ENCODE measurements at places on chromosomes 7 and 10.
A peak's percentile ranks its signal among the peaks of the same experiment; 100 is the strongest.

DNA sequence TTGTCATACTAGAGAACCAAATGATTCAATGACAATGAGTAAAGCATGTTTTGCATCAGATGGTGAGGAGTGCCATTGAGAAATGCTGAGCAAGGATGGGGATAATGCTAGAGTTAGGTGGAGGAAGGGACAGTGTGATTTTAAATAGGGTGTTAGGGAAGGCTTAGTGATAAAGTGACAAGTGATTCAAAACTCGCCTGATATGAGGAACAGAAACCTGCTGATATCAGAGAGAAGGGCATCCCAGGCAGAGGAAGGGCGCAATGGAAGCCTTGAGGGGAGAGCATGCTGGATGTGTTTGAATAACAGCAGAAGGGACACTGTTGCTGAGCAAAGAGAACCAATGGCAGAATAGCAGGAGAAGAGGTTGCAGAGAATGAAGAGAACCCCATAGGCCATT, 196.2 kb downstream of the NRG3 start:
- no peak for DNase-seq

GRCh38 chr10:119477444-119477843, 65.1 kb downstream of the RGS10 start:
- no peak for DNase-seq

DNA sequence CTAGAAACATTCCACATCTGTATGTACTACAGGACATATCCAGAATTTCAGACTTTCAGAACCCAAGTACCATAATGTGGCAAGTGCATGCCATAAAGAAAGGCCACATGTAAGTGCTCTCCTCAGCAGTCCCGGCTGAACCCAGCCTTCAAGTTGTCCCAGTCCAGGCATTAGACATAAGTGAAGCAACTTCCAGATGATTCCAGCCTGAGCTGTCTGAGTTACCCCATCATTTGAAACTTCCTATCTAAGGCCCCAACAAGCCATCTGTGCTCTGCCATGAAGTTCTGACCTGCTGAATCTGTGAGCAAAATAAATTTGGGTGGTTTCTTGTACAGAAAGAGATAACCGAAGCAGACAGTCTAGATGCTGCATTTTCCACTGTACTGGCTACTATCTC, 218.8 kb downstream of the IPMK start:
- no peak for DNase-seq

GRCh38 chr10:43228783-43229207, 38.1 kb downstream of the RASGEF1A start:
- no peak for DNase-seq

GRCh38 chr10:3668966-3669330, 116.1 kb downstream of the KLF6 start:
- DNase-seq: no peak

DNA sequence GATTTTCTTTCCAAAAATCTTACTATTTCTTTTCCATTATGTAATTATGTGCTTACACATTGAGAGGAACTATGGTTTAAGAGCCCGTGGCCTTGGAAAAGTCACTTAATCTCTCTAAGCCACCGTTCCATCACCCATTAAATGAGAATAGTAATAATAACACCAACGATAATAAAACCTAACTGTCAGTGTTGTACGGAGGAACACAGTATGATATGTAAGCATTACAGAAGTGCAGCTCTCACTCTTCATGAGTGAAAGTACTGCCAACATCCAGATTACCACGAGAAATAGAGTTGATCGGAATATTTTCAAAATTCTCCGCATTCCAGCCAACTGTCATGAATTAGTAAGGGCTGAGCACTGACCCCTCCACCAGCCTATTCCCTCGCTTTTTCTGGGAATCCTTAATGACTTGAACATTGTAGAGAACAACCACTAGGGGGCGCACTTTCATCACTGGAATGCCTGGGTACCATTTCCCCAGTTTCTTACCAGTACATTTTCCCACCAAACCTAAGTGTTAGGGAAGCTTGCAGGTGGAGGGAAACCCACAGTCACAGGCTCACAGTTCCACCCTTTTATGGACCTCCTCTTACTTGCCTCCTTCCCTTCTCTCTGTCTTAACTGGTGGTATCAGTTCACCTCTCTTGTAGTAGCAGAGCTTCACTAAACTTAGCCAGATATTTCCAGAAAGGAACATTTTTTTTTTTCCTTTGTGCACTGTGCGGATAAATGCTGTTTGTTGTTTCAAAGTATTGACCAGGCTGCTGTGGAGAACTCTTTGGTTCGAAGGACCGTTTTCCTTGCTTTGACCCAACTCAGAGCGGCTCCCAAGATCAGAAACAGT, 27.8 kb downstream of the NKX2-3 start:
- peak; percentile 34 for DNase-seq

GRCh38 chr7:26868841-26869495, 4.6 kb upstream of the SKAP2 start:
- DNase-seq: no peak

- DNase-seq: no peak
Observed at GRCh38 chr7:133932591-133932990, 194.5 kb upstream of the LRGUK start.

GRCh38 chr10:62893036-62893435, 76.9 kb upstream of the EGR2 start:
- no peak for DNase-seq

GRCh38 chr10:107814865-107815487, 650.5 kb upstream of the SORCS1 start:
- DNase-seq: no peak

DNA sequence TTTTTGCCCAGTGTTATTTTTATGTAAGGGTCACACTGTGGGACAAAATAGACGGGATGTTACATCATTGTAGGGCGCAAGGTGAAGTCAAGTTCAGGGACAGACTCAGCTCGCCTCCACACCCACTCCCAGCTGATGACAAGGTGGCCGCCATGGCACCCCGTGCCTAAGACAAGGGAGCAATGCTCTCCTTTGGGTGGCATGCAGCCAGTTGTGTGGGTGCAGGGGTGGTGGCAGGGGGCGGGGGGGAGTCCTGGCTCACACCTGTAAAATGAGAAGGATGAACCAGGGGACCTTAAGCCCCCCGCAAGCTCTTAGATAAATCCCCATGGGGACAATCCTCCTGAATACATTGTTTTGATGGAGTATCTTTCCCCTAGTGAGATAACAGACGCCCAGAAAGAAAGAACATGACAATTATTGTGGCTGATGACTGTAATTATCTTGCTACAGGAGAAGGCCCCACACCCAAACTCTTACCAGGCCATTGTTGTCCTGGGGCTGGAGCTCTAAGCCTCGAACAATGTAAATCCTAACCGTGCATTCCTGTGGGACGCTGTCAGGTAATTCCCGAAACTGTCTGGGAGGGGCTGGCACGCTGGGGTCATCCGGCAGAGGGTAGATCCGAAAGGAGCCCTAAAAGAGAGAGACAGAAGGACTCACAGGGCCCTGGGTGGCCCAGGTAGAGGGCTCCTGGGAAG, 148.7 kb downstream of the MYOF start:
- DNase-seq: no peak

DNA sequence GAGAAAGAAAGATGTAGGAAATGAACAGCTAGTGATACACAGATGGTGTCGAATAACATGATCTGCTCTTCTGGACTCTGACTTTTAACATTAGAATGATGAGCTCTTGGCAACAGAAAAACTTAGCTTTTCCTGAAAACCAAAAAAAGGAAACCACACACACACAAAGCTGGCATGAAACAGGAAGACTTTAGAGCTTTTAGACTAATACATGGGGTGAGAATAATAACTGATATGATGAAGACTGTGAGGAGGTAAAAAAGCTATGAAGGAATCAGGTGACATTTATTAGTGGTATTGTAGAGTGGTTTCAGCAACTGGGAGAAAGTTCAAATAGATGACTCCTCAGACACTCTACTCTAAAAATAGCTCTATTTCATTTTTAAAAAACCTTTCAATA, 491.9 kb downstream of the PARD3 start:
- no peak for DNase-seq

DNA sequence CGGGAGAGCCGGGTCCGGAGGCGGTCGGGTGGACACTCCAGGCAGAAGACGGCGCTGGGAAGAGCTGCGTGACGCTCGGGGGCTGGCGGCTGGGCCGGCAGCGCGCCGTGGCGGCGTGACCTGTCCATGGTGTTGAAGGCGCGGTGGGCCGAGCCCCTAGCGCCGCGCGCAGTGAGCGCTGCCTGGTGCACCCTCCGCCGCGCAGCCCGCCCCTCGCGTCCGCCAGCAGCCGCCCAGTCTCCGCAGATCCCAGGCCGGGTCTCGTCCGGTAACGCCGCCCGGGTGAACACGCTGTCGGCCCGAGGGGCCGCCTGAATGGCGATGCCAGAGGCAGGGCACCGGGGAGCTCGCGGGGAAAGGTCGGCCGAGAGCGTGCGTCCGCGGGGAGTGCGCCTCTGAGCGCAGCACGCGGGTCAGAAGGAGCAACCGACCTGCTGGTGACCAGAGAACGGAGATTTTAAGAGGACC, 657 bp upstream of the TMEM178B start:
- peak; percentile 56 for DNase-seq

DNA sequence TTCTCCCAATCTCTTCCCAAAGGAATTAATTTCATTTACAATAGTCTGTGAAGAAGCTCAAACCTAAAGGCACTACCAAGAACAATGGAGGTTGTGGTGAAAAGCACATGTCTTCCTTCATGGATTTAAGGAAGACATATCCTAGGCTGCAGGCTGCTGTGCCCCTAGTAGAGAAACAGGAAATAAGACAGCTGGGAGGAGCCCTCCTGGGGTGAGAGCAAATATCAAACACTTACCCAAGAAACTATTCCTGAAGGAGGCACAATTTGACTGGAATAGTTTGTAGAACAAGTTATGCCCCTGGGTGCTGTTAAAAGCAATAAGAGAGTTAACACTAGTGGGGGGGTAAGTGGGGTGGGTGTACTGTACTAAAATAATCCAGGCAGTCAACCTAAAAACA, 30.1 kb downstream of the PDZD8 start:
- DNase-seq: no peak

DNA sequence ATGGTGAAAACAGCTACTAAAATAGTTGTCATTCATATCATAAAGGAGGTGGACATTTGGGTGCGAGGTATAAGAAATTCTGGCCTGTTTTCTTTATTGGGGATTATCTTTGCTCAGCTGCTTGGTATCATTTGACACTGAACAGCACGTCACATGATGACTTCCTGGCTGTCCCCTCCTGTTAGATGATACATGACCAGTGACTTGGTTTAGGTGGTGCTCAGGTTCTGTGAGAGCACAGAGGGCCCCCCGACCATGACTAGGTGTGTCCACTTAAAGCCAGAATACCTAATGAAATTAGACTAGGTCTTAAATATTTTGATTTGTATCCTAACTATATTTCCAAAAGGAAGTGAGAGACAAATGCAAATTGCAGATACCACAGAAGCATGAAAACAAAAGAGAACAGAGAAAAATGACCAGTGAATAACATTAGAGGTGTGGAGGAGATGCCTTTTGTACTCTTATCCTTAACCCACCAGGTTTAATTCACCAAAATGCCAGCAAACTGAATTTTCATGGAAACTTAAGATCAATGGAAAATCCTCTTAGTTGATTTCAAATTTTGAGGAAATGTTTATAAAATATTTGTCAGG, 50.6 kb upstream of the GJD4 start:
- no peak for DNase-seq

- no peak for DNase-seq
Observed at GRCh38 chr10:17683541-17683940, 39.6 kb downstream of the STAM start.

GRCh38 chr10:126904818-126905701, at the start of gene DOCK1:
Gene DOCK1 (plus strand): TSS chr10:126905428. CDS start chr10:126905518, 90 bp downstream.
- DNase-seq: no peak

DNA sequence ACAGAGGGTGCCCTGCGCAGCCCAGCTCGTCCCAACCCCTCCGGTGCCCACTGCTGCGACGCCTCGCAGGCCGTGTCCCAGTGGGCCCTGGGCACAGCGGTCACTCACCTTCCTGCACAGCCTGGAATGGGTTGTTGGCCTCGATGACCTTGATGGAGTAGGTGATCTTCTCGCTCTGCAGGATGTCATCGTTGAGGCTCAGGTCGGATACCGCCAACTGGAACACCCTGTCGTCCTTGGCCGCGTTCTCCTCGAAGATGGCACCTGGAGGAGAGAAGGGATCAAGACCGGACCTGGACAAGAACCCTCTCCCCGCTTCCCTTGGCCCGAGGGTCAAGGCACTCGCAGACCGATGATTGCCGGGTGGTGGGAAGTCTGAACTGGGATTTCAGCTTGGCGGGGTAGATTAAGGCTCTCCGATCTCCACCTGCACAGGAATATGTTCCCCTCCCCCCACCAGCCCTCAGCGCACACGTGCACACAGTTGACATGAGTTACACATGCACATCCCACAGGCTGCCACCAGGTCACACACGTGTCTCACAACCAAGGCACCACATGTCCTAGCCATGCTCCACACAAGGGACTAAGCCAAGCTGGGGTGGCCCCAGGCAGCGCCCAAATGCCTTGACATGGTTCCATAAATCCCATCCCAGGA, 2.6 kb downstream of the GRID1 start:
- no peak for DNase-seq

- DNase-seq: no peak
Observed at GRCh38 chr7:47574482-47575329, 7.2 kb downstream of the TNS3 start.

GRCh38 chr10:101219946-101220451, 9.3 kb downstream of the LBX1 start:
- DNase-seq: no peak

- no peak for DNase-seq
Observed at GRCh38 chr10:14926061-14926470, 27.8 kb downstream of the DCLRE1C start.

DNA sequence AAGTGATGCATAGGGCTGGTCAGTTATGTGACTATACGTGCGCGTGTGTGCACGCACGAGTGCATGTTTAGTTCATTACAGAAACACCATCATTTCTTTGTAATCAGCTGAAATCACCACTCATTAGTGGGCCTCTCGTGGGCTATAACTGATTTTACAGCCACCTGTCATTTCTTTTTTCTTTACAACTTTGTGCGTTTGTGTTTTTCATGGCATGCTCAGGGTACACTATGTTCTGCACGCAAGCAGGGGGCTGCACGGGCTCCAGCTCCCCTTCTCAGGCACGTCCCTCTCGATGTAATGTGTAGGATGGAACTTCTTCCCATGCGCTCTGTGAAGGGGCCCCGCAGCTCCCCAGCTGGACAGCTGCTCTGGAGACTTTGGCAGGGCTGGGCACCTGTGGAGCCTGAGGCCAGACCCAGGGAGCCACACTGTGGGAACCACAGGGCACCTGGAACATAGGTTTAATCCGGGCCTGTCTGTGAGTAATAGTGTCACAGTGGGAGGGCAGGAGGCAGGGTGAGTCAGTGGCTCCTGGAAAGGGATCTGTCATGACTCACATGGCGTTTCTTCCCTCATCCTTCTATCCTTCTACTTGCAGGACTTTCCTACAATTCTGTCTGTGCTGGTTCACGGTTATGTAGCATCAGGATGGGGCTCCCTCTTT, 4.9 kb downstream of the GCK start:
- no peak for DNase-seq

- peak; percentile 43 for DNase-seq
Observed at GRCh38 chr7:108211382-108212201, 81.4 kb upstream of the LAMB4 start.

- no peak for DNase-seq
Observed at GRCh38 chr7:149496642-149497391, 792 bp downstream of the ZNF746 start.

- DNase-seq: no peak
Observed at GRCh38 chr7:25831831-25832411, 320.1 kb upstream of the NFE2L3 start.

Data from NCI-H1092 (cell line).